CD4-positive, alpha-beta memory T cell (primary cell): ENCODE measurements at places on chromosomes 7 and 10.

GRCh38 chr10:69703766-69704630, 74.0 kb downstream of the FAM241B start:
- DNase-seq = no peak

- no peak for DNase-seq
Observed at GRCh38 chr7:103077318-103077717, 2.4 kb downstream of the ARMC10 start.

GRCh38 chr7:85972504-85973141, 671.1 kb upstream of the GRM3 start:
- DNase-seq = no peak

- no peak for DNase-seq
Observed at GRCh38 chr7:134945691-134946090, 40.6 kb upstream of the AGBL3 start.

GRCh38 chr7:89926701-89927100, 227.6 kb upstream of the STEAP1 start:
- DNase-seq = no peak

- no peak for DNase-seq
Observed at GRCh38 chr10:118012952-118013525, 33.7 kb downstream of the RAB11FIP2 start.

DNA sequence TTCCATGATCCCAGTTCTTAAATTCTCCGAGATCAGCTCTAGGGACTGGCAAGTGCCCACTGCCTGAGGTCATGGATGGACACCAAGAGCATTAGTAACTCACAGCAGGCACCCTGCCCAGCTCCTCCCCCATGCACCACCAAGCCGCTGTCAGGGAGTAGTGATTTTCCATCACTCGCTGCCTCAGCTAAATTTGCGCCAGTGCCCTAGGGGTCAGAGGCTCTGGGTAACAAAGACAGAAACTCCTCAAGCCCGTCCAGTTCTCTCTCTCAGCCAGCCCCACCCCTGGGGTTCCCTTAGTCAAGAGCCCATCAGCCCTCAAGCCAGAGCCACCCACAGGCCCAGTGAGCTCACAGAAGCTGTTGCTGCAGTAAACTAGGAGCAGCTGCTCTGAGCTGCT, 30.0 kb downstream of the PAX2 start:
- DNase-seq = no peak

DNA sequence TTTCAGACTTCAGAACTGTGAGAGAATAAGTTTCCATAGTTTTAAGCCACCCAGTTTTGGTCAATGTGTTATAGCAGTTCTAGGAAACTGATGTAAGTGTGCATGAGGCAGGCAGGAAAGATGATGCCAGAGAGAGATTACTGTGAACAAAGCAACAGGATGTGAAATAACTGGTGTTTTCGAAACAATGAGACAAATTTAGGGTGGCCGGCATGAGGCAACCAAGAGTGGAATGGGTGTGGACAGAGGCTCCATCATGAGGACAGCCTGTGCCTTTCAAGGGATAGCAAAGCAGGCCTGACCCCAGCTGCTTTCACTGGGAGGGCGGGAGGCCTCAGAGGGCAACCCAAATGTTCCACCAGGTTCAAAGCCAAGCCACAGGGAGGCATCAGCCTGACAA, 67.3 kb upstream of the UCN3 start:
- peak; percentile 24 for DNase-seq

DNA sequence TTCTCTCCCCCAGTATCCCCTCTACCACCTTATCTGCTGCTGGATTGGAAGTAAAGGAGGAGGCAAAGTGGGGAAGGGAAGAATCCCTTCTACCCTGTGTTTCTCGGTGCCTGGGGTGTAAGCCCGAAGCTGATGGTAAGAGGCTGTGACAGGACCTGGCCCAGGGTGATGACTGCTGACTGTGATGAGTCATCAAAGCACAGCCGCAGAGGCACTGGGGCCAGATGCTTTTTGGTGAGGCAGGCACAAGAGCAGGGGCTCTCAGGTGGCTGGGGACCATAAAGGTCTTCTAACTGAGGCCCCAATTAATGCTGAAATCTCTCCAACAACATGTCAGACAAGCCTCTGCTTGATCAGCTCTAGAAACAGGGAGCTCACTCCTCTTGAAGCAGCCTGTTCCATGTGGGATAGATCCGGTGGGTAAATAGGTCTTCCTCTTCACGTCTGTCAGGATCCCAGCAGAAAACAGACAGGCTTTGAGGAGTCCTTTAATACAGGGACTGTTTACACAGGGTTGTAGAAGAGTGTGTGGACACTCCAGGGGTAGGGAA, 86.1 kb upstream of the PCBD1 start:
- no peak for DNase-seq

GRCh38 chr10:114806562-114807391, 14.8 kb upstream of the FHIP2A start:
- no peak for DNase-seq

DNA sequence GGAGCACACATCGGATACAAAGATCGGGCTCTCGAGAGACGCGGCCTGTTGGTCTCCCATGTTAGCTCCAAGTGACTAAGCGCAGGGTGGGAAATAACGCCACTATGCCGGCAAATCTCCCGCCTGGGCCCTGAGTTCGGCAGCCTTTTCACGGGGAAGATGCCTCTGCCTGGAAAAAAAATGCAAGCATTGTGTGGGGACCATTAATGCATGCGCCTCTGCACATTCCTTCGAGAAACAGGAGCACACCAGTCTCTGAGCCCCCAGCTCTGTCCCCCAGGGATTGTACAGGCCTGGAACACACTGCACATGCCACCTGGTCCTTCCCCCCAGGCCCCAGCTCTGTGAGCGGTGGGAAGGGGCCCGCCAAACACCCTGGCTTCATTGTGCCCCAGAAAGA, 44.1 kb downstream of the FBXW4 start:
- no peak for DNase-seq

GRCh38 chr7:129497156-129497555, 5.2 kb upstream of the SMKR1 start:
- no peak for DNase-seq

DNA sequence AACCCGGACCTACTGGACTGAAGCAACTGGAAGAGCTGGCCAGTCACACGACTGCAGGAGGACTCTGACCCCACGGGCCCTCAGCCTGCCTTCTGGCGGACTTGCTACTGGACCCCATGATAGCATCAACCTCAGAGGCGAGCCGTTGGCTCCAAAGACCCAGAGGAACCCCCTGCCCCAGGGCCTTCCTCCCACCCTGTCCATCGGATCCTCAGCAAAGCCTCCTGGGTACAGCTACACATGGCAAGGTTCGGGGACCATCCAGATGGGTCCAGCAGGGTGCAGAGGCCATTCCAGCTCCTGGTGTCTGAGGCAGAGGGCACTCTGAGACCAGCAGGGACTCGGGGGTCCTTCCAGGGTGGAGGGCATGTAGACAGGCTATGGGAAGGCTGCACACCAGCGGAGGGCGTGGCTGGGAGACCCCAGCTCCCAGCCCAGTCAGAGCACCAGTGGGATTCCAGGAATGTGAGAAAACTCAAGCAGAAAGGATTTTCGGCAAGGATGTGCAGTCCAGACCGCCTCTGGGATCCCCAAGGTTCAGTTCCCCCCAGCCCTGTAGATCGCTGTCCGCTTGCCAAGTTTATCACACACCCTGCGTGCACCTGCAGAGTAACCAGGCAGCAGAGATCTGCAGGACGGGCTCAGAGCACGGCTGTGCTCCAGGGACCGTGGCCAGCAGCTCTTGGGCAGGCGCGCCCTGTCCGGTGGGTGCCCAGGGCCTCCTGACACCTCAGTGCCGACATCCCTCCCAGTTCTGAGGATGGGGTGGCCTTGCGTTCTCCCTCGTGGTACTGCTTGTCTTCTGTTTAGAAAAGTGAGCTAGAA, 89.8 kb upstream of the PPP2R2D start:
- no peak for DNase-seq

GRCh38 chr10:102753718-102754117, 10.0 kb downstream of the WBP1L start:
- no peak for DNase-seq

- DNase-seq = no peak
Observed at GRCh38 chr10:100889546-100889945, 23.2 kb upstream of the SLF2 start.

DNA sequence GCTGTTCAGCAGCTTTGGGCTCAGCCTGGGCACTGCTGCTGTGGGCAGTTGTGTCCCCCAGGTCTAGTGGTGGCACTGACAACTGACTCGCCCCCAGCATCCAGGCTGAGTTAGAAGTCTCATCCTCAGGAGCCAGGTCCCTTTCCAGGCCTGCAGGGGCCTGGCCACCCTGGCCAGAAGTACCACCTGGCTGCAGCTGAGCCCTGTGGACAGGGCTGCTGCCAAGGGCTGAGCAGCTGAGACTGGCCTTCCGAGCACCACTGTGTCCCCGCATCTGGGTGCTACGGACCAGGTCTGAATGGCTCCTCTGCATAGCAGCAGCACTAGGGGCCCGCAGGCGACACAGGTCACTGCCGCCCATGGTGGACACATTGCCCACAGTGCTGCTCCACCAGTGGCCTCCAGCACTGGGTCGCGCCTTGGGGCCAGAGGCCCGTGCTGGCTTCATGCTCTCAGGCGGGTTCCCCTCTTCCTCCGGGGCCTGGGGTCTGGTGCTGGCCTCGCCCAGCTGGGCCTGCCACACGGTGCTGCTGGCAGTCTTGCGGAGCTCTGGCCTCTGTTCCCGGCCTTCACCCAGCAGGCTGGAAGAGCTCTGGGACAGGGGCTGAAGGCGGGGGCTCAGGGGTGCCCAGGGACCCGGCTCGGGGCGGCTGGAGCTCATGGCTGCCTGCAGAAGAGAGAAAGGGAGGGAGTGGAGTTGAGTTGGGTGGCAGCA, 6.2 kb downstream of the GPRIN2 start:
- DNase-seq = no peak

GRCh38 chr10:31936933-31937332, 8.3 kb upstream of the ARHGAP12 start:
- no peak for DNase-seq

DNA sequence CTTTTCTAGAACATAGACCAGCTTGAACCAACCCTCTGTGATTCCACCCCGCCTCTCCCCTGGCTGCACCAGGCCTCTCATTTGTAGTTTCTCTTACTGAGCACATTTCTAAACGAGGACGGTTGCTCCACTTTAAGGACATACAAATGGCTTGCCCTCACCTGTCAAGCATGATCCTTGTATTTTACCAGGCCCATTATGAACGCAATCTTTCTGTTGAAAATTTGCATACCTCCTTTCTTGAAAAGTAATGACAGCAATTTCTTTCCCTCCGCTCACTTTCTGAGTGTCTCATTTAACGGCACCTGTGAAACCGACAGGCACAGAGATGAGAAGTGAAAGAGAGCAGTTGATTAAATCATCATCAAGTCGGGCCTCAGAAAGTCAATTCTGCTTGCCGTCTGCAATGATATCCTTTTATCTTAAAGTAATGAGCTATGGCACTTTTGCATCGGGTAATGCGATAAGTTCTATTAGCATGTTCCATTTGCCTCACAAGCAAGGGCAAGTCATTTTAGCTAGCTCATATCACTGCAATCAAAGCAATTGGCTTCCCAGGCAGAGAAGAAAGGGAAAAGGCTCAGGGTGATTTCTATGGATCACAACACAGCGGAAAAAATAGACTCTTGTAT, 705.6 kb upstream of the GALNT17 start:
- no peak for DNase-seq

GRCh38 chr10:115932099-115932498, 340.9 kb downstream of the GFRA1 start:
- no peak for DNase-seq
